ENCODE measurements at places on chromosomes 4 and X.

DNA sequence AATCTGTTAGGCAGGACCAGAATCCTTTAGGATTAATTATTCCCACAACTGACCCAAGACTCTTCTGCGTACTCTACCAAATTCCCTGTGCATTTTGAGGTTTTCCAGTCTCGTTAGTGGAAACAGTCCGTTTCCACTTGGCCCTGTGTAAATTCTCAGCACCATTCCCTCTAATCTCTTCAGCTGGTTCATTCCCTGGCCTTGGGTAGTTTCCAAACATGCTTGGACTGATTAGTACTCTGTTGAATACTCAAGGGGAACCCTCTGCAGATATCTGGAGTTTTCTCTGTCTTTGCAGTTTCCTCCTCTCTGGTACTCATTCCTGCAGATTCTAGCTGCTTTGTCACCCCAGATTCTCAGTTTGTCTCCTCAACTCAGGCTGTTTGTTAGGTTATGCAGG is 80.4 kb downstream of the ZFX start:
- no peak for DNase-seq

DNA sequence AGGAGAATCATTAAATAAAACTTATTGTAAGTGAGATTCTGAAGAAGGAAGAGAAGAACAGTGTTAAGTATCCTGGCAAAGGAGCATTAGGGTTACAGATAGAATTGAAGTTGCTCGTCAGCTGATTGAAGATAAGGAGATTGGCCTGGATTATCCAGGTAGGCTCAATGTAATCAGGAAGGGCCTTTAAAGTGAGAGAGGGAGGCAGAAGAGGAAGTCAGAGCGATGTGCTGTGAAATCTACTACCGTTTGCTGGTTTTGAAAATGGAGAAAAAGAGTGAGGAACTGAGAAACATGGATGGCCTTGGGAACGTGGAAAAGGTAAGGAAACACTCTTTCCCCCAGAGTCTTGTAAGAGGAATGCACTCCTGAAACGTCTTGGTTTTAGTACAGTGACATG is 245.7 kb downstream of the ANTXR2 start:
- DNase-seq: no peak

DNA sequence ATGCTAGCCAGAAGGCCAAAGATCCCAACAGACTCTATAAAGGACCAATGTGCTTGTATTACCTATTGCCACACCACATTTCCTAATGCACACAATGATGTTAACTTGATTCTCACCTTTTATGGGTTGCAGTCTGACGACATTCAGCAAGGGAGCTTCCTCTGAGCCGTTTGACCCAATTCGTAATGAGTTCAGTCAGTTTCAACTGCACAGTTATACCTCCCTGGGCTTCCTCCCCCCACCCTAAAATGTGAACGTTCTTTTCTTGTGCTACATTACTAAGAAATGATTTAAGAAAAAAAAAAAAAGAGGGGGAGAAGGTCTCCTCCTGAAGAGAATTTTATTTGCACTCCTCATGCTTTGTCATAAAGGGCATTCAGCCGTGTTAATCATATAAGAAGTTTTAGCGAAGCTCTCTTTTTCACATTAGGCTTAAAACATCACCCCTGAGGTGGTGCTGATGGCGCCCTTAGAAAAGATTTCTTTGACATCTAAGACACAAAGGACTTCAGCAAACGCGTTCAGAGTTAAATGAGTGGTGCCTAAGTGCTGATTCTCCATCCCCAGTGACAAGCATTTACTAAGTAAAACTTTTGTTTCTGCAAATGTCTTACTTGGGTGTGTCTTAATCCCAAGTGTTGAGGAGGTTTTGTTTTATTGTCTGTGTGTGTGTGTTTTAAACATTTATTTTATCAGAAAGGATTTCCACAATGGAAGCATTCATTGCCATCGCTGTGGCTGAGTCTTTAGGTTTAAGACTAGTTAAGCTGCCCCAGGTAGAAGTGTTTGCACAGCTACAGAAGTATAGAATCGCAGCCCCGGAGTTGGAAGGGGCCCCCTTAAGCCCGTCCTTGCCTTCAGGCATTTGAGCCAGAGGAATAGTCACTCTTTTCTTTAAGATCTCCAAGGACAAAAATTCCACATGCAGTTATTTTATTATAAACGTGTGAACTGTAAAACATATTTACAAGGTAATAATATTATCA is 15.2 kb upstream of the GPC3 start:
- DNase-seq: no peak

- no peak for DNase-seq
These were observed 65.9 kb downstream of the ATP10D start for GRCh38 chr4:47550899-47551548.

DNA sequence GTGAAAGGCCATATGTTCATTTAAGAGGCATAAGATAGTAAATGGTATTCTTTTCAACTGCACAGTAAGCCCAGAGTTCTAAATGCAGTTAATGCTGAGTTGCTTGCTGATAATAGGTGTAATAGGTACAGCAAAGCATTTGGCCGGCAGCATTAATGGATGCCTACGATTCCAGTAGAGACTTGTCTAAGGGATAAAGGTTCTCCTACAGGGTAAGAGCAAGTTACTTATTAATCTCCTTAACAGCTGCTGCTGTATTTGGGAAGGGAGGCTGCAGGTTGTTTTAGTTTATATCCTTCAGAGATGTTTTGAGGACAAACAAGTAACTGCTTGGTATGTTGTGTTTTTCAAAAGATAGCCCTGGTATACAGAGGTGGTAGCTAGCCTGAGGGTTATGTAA is 16.8 kb downstream of the TSPAN7 start:
- no peak for DNase-seq

DNA sequence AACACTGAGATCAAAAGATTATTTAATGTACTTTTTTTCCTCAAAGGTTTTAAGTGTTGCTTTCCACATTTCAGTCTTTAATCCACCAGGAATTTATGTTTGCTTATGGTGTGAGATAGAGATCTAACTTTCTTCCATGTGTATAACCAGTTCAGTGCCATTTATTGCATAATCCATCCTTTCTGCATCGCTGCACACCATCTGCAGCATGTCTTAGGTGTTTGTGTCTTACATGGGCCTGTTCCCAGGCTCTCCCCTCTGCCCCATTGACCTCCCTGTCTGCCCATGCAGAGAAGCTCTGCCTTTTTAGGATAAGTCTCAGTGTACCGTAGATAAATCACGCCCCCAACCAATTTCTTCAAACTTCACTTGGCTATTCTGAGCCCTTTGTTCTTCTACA is 30.3 kb downstream of the NSDHL start:
- no peak for DNase-seq

DNA sequence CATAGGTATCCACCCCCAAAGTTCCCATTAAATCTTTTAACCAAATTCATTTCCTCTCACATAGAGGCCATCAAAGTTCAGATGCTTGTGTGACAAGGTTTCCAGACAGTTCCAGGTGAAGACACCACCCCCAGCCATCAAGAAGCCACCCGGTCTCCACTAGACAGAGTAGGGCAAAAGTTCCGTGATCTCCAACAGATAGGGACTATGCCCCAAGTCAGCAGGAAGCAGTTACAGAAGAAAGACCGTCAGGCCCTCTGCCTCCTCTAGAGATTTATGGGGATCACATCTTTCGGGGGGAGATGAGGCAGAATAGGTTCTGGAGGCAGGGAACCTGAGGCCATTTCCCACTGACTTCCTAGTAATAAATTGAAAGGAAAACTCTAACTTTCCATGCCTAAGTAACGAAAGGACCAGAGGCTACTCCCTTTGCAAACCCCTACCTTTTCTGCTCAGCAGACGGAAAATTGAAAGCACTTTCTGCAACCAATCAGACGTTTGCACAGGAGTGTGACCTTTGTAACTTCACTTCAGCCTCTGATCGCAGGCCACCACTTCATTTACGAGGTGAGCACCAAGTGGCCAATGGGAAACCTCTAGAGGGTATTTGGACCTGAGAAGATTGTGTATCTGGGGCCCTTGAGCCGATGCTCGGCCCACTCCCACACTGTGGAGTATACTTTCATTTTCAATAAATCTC is 18.5 kb upstream of the ZNF280C start:
- no peak for DNase-seq

DNA sequence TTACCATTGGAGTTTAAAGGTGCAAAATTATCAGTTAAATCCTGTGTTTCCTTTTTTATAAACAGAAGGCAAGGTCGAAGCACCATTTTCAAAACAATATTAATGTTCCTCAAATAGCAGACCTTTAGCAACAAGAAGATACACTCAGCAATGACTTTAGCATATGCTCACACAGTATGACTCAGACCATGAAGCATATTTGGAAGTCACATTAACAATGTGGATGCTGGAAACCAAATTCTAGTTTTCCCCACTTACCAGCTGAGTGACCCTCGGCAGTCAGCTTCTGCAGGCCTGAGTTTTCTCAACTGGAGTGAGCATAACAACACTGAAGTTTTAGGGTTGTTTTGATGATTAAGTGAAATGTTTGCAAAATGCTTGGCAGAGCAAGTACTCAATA is 130.5 kb downstream of the ANK2 start:
- DNase-seq: no peak

DNA sequence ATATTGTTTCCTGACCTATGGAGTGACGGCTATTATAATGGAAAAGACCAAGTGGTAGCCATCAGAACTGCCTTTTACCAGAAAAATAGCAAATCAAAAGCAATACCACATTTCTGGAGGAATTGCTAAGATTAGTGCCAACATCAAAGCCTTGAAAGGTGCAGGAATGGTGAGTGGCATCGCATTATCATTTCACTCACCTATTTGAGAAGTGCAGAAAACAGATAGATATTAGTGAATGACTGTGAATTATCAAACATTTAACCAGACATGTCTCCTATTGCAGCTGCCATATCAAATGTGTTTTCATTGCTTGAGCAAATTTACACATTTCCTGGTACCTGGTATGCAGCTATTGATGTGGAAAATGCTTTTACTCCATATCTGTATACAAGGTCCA is 1638.1 kb upstream of the PABPC4L start:
- DNase-seq: no peak

GRCh38 chrX:1754077-1754476 is 139.2 kb downstream of the ASMT start:
- DNase-seq: no peak
